Thyroid gland (tissue), 4 donors: ENCODE measurements at places on chromosomes 3 and 15. TPM values are rescaled to one million over a fixed set of nuclear protein-coding genes. Genes with fewer than 3 reads are reported as not detected.

Gene COX5A
- 149 TPM for total RNA-seq

Gene DNAH1
- 4.6 TPM for total RNA-seq

Gene CHRM5
- not detected for total RNA-seq

Gene SI
- total RNA-seq, result not detected

Gene ALDH1A3
- total RNA-seq, result 9.8 TPM

DNA sequence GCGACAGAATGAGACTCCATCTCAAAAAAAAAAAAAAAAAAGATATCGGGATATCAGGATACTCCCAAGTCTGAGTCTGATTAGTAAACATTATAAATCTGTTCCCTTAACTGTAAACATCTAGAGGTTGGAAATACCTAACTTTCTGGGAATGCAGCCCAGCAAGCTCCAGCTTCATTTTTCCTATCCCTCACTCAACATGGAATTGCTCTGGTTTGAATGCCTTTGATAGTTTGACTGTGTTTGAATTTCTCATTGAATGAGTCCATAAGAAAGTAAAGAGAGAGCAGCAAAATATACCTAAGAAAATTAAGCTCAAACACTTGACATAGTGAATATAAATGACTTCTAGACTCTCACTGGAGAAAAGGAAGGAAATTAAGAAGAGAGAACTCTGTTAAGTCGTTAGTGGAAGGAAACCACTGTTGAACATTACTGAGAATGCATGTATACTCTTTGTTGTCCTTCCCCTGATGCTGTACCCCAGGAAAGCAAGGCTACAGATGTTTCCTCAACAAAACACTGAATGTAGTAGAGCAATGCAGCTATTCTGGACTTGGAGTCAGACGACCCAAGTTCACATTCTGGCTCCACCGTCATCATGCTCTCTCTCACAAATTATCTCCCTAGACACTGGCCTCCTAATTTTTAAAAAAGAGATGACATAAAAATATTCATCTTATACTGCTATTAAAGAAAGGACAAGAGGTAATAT is 62.4 kb downstream of the CD200 start:
- no peak for DNase-seq

DNA sequence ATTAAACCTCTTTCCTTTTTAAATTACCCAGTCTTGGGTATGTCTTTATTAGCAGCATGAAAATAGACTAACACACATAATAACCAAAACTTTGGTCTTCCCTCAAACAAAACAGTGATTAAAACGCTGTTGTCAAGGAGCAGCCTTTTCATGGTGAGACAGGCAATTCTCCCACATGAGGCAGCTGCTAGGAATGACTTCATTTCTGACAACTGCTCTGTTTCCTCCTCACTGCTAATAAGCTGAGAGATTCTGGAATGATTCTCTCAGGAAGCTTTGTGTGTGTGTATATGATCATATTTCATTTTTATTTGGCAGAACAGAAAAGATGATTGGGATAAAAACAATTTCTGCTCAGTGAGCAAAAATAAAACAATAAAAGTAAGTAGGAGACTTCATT is 580.6 kb upstream of the ADAMTS9 start:
- DNase-seq, result no peak

GRCh38 chr15:89627256-89627970 is 27.9 kb downstream of the KIF7 start:
- DNase-seq, result no peak

DNA sequence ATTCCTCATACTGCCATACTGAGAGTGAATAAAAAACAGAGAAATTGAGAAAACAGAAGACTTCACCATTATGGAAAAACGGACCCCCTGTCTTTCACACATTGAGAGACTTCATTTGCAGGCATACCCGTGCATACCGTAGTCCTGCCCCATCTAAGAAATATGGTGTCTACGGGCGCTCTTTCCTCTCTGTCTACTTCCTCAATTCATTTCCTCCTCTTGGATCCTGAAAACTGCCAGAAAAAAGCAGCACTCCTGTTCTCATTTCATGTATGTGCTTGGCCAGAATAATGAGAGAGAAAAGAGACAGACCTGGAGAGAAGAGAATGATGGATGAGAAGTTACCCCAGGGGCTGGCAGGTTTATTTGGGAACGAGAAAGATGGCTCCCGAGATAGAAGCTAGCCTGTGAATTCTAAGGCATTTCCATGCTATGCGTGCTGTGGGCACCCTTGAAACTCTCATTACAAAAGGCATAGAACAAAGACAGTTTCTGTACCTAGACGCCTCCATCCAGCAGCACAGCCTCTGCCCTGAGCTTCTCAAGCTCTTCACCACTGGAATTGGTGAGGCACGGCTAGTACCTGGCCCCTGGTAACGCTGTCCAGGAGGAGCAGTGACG is 62.5 kb upstream of the EPHB3 start:
- no peak for DNase-seq

DNA sequence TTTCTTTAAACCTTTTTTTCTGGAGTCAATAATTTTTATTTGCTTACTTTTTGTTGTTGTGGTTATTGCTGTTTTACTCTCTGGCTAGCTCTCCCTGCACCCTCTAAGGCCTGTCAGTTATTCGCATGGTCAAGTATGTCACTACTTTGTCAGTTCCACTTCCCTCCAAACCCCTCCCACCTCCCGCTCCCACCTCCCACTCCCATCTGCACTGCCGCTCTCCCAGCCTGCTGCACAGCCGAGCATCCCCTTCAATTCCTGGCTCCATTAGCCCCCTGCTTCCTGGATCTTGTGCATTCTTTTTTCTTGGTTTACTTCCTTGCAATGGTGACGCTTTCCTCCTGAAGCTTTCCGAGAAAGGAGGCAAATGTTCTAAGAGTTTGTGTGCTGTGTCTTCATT is 218.0 kb downstream of the XXYLT1 start:
- no peak for DNase-seq

DNA sequence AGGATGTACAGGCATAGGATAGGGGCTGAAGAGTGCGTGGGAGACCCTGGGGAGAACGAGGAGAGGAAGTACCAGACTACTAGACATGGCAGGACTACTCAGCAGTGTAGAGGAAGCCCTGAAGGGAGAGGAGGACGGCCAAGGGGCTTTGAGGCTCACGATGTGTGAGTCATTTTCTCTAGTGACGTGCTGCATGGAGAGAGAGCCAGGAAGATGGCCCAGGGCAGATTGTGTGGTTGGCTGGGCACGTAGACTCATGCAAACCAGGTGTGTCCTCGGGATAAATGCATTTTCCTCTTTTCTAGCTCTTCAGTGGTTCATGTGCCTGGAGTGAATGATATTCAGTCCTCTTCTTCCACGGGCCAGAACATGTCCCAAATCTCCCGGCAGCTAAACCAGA is 115.0 kb upstream of the ABHD17C start:
- DNase-seq, result no peak

- no peak for DNase-seq
Measured at GRCh38 chr15:83605111-83605945, 48.6 kb upstream of the ADAMTSL3 start.

GRCh38 chr3:160372780-160373179 is 26.2 kb downstream of the IFT80 start:
- no peak for DNase-seq

GRCh38 chr3:94331831-94332230 is 269.0 kb downstream of the NSUN3 start:
- DNase-seq, result no peak

- no peak for DNase-seq
Measured at GRCh38 chr3:124007186-124007585, 15.3 kb upstream of the ROPN1 start.

- no peak for DNase-seq
Measured at GRCh38 chr3:136906725-136907124, 44.7 kb downstream of the NCK1 start.

DNA sequence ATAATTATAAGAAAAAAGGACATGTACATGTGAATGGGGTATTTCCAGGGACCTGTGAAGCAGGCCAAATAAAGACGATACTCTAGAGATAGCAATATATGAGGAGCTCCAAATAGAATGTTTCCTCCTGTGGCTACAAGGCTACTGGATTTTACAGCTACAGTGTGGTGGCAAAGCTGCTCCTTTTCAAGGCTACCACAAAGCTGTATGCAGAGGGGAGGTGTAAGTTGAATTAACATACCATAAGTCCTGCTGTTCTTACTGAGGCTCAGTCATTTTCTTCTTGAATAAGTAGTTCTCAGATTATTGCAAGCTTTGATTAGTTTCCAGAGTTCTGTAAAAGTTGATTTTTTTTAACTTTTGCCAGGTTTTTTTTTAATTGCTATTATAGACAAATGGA is 1184.6 kb upstream of the EPHA6 start:
- DNase-seq, result no peak

DNA sequence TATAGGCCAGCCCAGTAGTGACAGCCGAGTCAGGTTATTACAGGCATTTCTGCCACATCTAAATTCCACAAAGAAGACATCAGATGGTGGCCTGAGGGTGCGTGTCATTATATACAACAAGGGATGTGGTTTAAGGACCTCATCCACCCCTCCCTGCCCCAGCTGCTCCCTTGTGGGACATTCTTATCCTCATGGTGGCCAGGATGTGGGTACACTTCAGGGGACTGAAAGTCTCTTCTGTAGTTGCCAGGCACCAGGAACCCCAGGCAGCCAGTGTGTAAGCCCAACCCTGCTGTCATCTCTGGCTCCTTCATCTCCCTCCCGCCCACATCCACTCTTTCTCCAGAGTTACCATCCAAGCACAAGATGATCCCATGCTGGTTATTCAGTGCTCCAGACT is 224.9 kb upstream of the TOPAZ1 start:
- DNase-seq, result no peak

- DNase-seq, result no peak
Measured at GRCh38 chr15:99068186-99068585, 36.7 kb upstream of the SYNM start.

DNA sequence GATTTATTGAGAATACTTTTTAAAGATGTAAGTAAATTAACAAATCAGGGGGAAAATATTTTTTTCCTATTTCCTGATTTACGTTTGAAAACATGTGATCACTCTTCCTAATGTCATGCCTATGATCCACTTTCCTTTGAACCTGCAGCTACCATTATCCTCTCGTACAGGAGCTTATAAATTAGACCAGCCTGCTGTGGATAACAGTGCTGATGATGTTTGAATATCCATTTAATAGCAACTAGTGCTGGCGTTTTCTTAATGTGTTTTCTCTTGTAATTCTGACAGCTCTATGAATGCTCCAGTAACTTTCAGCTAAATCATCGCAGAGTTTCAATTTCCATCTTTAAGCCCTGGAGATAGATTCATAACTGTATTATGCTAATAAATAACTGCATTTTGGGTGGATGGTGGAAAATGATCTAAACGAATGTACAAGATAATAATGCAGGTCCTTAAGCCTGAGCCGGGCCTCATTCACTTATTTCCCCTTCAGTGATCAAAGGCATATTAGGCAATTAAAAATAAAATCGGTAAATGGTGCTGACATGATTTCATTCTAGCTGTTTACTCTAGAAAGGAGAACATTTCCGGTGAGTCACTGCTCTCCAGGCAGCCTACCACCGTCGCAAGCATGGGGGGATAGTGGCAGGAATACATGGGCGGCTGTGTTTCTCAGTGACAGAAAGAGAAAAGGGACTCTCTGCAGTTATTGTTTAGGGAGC is 58.5 kb upstream of the SLC24A5 start:
- no peak for DNase-seq

- no peak for DNase-seq
Measured at GRCh38 chr3:87358066-87358465, 81.7 kb upstream of the POU1F1 start.

- no peak for DNase-seq
Measured at GRCh38 chr3:160927620-160928019, 171.6 kb downstream of the PPM1L start.

DNA sequence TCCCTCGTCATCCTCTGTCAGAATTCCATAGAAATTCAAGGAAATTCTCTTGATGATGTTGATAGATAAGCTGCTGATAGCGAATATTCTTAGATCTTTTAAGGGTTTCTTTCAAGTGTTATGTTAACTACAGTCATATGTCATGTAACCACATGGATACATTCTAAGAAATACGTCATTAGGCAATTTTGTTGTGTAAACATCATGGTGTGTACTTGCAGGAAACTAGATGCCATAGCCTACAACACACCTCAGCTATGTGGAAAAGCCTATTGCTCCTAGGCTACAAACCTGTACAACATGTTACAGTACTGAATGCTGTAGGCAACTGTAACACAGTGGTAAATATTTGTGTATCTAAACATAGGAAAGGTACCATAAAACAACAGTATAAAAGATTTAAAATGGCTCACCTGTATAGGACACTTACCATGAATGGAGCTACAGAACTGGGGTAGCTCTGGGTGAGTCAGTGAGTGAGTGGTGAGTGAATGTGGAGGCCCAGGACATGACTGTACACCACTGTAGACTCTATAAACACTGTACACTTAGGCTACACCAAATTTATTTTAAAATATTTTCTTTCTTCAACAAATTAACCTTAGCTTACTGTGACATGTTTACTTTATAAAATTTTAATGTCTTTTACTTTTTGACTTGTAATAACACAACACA is 34.6 kb downstream of the GLDN start:
- no peak for DNase-seq

- no peak for DNase-seq
Measured at GRCh38 chr15:62588938-62589670, 424.0 kb upstream of the C2CD4B start.

DNA sequence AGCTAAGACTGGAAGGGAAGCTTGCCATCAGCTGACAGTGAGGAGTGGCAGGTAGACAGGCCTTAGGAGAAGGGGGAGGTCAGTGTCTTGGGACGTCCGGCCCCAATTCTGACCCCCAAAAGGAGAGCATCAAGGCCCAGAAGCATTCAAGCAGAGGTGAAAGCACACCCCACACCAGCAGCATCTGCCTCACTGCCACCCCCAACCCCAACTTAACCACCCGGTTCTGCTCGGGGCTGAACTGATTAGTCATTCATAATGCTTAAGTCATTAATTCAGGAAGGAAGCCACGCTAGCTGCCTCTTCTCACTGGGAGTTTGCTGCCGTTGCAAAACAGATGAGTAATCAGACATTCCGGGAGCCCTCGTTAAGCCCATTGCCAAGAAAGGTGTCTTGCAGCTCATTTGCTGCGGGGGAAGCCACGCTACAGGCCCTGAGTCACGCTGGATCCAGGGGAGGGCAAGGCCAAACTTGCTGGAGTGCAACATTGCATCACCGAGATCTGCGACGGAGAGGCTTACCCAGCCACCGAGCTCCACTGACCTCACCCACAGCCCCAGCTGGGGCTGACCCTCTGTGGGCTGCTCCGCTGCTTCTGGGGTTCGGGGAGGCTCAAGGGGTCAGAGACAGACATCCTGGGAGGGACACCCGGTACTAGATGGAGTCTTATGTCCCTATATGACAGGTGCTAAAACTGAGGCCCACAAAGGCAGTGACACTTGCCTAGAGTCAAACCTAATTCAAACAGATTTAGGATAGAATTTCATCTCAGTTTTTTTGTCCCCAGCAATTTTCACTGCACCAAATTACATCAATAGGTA is 46.4 kb upstream of the HES1 start:
- peak; percentile 20 for DNase-seq

- peak; percentile 88 for DNase-seq
Measured at GRCh38 chr15:25543196-25543595, 104.4 kb upstream of the UBE3A start.

GRCh38 chr3:126058666-126059065 is 25.3 kb downstream of the SLC41A3 start:
- DNase-seq, result no peak
